ENCODE measurements at places on chromosomes 6 and 20.

GRCh38 chr6:40426346-40427066 lies 160.7 kb downstream of the LRFN2 start:
- no peak for DNase-seq

- no peak for DNase-seq
These were observed 15.2 kb upstream of the KCNK15 start for GRCh38 chr20:44730441-44730840.

DNA sequence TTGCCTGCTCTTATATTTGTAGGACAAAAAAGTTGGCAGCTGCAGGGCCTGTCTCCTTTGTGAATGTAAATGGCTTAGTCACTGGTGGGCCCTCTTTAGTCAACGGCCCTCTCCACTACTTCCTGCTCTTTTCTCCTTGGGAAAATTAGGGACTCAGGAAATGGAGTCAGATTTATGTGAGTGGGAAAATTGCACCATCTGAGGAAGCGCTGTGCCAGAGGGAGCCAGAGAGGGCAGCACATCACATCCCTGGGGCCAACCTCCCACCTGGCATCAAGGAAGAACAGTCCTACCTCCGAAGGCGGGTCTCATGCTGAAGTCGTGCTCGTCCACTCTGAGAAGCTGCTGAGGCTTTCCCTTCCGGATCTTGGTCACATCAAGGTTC lies 15.6 kb downstream of the GABRR2 start:
- peak; percentile 42 for DNase-seq

GRCh38 chr6:56734335-56734734 lies 91.6 kb upstream of the DST start:
- no peak for DNase-seq

DNA sequence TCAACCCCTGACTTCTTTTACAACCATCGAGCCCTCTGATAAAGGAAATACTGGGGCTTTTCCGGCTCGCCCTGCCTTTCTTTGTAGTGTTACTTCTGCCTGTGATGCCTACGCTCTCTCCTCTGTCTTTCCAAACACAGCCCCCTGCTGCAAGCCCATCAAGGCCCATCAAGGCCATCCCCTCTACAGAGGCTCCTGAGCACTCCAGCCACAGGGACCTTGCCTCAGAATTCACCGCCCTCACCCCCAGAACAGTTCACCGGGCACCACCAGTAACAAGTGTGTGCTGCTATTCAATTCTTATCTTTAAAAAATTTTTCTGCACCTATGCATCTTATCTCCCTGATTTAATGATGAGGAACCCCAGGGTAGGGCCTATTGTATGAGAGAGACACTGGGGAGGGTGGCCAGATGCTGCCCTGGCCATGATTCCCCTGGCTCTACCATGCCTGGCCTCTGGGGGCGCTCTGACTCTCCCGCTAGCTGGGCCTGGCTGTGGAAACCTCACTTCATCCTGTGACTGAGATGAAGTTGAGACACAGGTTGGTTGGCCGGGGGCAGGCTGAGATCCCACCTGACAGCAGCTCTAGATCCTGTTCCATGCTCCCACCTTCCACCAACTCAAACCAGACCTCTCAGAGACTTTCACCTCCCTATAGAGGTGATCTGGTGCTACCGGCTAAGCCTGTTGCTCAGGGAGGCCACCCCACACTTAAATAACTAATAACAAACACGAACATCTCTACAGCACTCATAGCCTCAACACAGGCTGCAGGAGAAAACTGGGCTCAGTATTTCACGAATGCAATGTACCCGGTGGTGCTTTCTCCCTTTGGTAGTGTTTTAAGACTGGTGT lies 19.2 kb upstream of the GLP1R start:
- DNase-seq = no peak

DNA sequence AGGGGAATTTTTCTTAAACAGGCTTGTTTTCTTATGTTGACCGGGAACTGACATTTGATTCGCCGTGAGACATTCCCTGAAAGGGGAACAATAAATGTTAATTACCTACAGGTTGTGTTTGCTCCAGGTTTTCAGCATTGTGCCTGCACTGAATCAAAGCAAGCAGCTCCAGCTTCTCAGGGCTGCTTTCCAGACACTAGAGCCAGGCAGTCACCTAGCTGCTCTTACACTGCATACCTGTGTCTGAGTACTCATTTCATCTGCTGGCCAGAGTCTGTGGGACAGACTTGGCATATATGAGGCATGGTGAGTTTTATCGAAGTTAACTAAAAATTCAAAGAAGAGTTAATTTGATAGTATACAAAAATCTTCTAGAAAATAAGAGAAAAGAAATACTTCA lies 951.8 kb upstream of the MAP3K7 start:
- no peak for DNase-seq

GRCh38 chr6:3538536-3538935 lies 81.7 kb upstream of the SLC22A23 start:
- DNase-seq = peak; percentile 18

DNA sequence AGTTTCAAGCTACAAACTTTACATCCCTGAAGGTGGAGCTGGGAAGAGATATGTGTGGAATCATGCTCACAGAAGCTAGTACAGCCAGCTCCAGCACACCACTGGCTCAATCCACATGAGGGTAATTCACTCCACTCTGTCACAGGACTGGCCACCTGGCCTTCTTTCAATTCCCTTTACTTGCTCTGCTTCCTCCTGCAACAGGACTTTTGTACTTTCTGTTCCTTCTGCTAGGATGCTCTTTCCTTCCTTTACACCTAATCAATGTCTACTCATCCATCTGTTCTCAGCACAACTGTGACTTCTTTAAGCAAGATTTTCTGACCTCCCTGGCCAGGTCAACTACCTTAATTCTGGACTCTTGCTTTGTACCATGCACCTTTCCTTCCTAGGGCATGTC lies 39.4 kb upstream of the MYB start:
- no peak for DNase-seq

DNA sequence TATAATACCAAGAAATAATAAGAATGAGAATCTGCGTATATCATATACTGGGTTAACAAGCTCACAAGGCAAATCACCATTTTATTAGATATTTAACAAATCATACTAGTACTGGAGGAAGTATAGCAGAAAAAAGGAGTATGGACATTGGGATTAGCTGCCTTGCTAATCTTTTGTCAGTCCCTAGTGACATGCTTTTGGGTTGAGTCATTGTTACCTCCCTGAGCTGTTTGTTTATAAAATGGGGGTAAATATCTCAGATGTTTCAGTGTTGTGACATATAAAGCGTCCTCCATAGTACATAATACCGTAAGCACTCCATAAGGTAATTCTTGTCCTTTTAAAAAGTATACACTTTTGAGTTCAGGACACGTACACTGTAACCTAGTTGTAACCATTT lies 107.0 kb downstream of the ESR1 start:
- no peak for DNase-seq

GRCh38 chr6:98574984-98575383 lies 259.4 kb upstream of the POU3F2 start:
- DNase-seq = no peak

- DNase-seq = no peak
These were observed 102.3 kb downstream of the DST start for GRCh38 chr6:56540232-56541029.

DNA sequence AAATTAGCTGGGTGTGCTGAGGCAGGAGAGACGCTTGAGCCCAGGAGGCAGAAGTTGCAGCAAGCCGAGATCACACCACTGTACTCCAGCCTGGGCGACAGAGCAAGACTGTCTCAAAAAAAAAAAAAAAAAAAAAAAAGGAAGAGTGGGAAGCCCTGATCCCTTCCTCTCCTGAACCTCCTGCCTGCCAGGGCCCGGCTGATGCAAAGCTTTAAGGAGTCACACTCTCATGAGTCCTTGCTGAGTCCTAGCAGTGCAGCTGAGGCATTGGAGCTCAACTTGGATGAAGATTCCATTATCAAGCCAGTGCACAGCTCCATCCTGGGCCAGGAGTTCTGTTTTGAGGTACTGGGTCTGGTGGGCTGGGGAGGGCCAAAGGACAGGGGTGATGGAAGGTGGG lies 15.1 kb downstream of the SYNGAP1 start:
- DNase-seq = no peak

Measured in DMS153 (cell line).